ENCODE measurements at places on chromosomes 3 and 15.

DNA sequence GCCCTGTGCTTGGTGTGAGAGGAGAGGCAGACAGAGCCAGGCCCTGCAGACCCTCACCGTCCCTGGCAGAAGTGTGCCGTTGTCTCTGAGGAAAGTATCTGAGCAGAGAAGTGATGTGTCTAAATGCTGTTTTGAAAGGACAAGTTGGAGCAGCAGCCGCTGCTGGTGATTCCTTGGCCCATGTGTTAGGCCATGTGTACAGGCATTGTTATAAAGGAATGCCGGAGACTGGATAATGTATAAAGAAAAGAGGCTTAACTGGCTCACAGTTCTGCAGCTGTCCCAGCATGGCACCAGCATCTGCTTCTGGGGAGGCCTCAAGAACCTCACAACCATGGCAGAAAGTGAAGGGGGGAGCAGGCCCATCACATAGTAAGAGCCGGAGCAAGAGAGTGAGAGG, 334.6 kb upstream of the ATP10A start:
- DNase-seq = no peak

DNA sequence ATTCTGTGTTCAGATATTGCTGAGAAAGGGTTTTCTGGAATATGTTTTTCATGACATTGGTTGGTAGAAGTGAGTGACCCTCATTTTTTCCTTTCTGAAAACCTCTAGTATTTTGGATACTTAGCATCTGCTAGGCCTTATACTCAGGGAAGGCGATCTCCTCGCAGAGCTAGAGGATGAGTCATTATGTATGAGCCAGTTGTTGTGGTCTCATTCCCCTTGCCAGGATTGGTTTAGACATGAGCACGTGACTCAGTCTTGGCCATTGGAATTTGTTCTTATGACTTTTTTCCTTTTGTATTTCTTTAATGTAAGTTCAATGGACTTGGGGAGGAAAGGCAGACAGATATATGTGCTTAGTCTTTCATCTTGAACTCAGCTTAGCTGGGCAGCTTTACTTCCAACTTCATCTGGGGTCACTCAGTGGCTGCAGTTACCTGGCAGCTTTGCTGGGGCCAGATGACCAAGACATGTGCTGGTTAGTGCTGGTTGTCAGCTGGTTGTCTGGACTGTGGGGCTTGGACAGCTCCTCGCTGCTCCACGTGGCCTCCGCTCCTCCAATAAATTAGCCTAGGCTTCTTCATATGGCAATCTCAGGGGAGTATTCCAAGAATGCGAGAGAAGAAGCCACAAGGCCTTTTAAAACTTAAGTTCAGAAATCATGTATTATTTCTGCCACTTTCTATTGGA, 207.5 kb downstream of the IL20RB start:
- no peak for DNase-seq

- no peak for DNase-seq
Measured at GRCh38 chr3:25834346-25834745, 44.5 kb downstream of the OXSM start.

DNA sequence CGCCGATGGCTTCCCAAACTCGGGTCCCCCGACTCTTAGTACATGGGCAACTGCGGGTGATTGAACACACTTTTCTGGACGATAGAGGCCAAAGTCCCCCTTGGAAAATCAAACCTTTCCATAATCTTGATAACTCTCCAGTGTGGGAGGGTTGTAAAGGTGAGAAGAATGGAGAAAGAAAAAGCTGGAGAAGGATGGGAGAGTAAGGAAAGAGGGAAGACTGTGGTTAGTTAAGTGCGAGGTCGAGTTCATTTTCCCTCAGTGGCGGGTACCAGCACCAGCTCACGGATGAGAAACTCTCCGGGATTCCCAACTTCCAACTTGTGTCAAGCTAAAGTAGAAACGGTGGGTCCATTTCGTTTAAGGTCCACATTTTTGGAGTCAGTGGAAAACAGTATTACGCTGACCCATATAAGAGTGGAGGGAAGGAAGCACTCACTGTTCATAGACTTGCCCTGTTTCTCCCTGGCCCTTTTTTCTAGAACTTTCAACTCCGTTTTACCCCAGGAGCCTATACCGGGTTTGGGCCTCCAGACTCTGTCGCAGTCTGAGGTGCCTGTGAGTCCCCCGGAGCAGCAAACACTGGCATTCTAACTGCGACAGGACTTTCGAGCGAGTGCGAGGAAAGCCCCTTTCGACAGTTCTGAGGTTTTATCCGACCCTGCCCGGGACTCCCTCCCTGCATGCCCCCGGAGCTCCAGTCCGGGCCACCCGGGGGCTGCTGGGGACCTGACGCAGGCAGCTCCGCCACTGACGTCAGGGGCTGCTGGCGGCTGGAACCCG, 14.8 kb downstream of the ZIC1 start:
- no peak for DNase-seq

GRCh38 chr15:46714950-46715349, 1002.4 kb upstream of the SEMA6D start:
- DNase-seq = no peak

DNA sequence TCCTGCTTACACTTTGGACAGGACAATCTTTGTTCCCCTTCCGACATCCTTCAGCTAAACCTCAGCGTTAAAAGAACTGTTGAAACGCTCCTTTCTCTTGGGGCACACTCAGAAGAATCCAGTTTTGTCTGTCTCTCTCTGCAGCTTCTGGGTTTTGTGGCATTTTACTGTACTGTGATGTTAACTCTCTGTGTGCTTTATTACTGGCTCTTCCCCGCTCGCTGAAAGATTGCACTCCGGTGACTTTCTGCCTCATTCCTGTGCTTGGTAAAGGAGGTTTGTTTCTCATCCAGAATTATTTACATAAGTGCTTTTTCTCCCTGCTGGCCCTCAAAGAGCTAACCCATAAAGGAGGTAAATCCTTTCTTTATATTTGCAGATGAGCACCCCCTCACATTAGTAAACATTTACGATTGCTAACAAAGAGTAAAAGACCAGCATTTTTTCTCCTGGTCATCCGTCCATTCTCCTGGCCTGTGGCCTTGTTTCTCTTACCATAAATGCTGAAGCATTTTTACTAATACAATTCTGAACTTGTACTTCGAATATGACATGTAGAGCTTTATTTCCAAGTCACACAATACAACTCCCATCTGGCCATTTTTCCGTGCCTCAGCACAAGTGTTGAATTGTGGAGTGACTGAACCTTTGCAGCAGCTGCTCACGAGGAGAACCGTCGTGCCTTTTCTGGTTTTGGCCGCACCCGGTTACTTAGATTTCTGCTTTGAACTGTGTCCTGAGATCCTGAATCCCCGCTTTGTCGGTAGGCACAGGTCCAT, 69.3 kb upstream of the RPL35A start:
- no peak for DNase-seq

GRCh38 chr15:50168783-50169411, 13.1 kb upstream of the SLC27A2 start:
- no peak for DNase-seq

DNA sequence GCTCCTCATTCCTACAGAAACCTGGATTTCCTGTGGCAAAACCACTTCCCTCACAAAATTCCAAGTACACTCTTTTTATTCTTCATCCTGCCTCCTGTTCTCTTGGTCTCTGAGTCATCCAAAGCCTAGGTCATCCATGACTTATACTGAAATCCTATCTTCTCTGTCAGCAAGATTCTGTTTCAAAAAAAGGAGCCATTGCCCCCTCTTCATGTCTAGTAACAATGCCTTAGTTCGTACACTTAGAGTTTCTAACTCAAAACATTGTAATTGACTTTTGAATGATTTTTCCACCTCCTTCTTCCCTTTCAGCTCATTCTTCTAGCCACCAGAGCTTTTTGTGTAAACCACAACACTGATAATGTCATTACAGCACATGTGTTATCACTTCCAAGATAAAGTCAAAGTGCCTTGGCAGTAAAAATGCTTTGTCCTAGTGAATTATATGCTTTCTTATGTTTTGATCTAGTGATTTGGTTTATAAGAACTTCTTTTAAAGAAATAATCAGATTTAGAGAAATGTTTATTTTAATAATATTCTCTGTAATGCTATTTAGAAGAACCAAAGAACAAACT, 256.5 kb upstream of the NECTIN3 start:
- no peak for DNase-seq

DNA sequence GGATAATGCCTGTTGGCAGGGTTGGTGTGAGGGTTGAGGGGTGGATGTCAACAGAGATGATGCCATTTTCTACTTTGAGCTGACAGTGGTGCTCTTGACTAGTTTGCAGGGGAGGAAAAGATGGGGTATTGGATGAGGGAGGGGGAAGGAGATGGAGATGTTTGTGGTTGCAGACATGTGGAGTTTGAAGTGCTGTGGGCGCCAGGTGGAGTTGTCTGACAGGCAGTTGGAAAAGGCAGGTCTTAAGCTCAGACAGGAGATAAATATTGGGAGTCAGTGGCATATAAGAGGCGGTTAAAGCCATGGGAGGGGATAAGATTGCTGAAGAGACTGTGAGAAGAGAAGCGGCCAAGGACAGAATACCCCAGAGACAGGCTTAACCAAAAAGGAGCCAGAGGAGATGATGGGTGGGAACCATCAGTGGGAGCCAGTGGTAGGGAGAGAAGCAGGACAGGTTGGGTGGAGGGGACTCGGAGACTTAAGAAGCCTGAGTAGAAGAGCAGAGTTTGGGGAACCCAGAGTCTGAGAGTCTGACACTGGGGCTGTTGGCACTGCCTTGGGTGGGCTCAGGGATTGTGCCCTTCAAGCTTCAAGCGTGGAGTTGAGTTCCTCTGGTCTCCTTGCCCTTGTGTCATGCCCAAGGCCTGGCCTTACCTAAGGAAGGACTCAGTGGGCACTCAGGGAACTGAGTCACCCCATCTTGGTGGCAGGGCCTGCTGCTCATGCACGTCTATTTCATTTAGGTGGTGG, 13.9 kb downstream of the COPG1 start:
- no peak for DNase-seq

GRCh38 chr3:25292595-25292994, 135.5 kb upstream of the RARB start:
- DNase-seq = no peak

- no peak for DNase-seq
Measured at GRCh38 chr3:38131621-38132369, 5.1 kb downstream of the ACAA1 start.

DNA sequence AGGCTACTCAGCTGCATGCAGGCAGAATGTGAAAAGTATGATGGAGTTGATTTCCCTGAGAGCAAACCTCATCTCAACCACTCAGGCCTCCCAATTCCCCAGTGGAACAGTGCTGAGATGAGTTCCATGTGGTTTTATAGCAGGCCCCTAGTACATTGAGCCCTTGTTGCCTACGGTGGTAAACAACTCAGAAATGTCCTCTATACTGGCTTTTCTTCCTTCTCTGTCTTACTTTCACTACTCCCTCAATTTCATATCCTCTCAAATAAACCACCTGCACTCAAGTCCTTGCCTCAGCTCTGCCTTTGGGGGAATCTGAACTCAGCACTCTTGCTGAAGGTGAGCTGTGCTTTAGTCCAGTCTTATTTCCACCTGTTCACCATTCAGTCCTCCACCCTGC, 399.9 kb downstream of the PDCD6IP start:
- no peak for DNase-seq

DNA sequence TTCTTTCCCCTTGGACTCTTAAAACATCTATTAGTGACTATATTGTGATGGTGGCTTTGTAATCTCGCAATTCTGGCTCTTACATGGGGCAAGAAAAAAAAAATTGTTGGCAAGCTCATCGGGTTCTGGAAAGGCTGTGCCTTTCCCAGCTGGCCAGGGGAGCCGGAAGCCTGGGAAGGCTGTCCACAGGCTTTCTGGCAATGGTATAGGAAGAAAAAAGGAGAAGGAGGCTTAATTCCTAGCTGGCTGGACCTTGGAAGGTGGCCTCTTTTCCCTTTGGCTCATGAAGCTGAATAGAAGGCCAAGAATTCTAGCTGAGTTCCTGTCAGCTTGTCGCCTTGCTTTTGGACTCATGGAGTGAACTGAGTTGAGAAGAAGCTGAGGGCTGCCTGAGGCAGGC, 243.5 kb upstream of the SEMA6D start:
- DNase-seq = no peak

- DNase-seq = no peak
Measured at GRCh38 chr3:172467170-172467824, 19.0 kb upstream of the GHSR start.

- no peak for DNase-seq
Measured at GRCh38 chr15:94259121-94259751, 27.9 kb downstream of the MCTP2 start.

DNA sequence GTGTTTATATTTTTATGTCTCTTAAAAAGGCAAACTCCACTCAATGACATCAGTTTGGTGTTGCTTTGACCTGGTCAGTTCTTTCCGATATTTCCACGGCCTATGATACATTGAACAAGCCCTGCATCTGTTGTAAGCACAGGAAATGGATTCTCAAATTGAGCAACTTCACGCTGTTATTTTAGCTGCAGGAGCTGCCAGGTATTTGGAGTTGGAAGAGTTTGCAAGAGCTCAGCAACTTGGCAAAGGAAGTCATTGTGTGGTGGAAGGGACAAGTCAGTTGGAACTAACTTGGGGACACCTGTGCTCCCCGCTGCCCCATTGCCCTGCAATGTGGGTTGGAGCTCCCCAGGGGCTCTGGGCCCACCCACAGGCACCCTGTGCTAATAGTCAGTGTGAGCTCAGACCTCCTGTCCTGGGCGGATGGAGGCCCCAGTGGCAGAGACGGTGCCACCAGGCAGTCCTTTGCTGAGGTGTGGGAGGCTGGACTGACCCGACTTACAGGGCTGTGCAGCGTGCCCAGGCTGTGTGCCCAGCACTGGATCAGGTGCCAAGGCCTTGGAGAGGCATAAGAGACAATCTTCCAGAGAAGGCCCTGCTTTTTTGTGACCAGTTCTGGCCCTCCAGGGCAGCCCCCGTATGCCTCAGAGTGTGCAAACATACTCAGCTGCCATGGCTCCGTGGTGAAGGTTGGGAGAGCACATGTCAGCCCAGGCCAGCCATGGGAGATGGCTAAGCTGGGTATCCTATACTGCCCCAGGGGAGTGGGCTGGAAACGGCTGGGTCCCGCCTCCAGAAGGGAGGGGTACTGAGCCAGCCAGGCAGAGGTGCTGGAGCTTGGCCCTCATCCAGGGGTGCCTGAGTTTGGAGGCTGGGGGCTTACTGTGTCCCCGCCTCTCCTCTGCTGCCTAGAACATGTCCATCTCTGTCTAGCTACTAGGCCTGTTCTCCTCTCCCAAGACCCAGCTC, 43.5 kb downstream of the KY start:
- no peak for DNase-seq

GRCh38 chr3:82067420-82067819, 306.0 kb upstream of the GBE1 start:
- no peak for DNase-seq

DNA sequence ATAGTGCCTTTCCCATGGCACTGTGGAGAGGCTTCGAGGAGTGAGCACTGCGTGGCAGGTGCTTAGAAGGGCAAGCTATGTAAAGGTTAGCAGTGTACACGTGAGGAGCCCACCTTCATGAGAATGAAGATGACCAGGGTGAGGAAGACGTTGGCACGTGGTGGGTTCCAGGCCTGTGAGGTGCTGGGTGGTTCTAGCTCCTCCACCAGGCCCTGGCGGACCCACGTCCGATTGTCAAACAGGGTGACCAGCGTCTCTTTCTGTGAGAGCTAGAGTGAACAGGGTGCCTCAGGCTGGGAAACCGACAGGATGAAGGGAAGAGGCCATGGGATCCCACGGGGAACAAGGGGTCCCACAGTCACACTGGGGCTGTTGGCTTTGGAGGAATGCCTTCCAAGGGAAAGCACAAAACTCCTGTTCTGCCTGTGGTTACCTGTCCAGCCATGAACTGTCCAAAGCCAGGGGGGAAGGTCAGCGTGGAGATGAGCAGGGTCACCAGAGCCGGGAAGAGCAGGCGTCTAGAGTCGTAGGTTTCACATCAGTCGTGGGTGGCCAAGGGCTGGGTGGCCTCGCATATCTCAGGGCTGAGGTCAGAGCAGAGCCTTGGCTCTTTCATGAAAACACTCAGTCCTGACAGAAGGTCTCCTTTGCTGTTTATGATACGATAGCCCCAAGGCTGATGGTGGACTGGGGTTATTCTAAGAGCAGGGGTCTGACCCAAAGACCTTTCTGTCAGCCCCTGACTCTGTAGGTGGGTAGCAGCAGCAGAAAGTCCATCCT, 6.0 kb downstream of the CLCN2 start:
- DNase-seq = no peak

Measured in T-helper 2 cell treated with Interferon-gamma antibody and Interleukin-4, amounts not matched to agents 5 μg/mL and 100 μg/mL, for 36 hours (primary cell).